Stimulated activated CD8-positive, alpha-beta memory T cell treated with anti-CD3 and anti-CD28 coated beads, Interleukin-2, amount 100 ng/mL, for 1 hour (primary cell): ENCODE measurements at places on chromosomes 5 and 9.

- no peak for DNase-seq
Observed at GRCh38 chr5:994272-994607, 14.4 kb upstream of the NKD2 start.

DNA sequence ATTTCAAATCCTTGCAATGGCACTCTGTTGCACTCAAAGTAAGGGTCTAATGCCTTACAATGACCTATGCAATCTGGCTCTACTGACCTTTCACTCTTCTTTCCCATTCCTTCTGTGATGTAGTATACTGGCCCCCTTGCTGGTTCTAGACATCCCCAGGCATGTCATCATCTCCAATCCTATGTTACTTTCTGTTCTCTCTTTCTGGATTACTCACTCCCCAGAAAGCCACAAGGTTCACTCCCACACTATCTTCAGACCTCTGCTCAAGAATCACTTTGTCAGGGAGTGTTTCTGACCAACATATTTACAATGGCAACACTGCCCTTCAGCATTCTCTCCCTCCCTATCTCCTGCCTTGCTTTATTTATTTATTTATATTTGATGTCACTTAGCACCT, 802.2 kb upstream of the WWC1 start:
- DNase-seq, result no peak

DNA sequence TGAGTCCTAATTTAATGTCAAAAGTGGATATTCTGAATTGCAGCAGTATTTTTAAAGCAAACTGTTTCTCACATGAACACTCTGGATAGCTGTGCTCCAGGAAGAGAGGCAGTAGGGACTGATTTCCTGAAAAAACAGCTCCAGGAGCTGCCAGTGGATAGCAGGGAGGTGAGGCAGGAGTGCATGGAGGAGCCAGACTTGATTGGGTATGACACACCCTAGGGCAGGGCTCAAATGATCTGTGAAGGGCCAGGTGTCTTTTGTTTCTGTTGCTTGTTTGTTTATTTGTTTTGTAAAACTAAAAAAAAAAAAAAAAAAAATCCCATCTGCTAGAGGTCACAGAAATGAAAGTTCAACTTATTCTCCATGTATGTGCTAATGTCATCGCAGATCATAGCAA, 83.4 kb downstream of the ADRB2 start:
- no peak for DNase-seq

DNA sequence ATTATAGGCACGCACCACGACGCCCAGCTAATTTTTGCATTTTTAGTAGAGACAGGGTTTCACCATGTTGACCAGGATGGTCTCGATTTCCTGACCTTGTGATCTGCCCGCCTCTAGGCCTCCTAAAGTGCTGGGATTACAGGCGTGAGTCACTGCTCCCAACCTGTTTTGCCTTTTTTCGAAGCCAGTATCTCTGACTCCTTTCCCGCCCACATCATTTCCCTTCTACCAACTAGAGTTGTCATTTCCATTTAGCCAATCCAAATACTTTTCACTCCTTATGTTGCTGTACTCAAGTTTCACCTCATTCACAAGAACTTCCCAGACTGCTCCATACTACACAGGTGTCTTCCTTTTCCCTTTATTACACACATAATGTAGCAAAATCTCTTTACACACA, 502.6 kb upstream of the CDH6 start:
- no peak for DNase-seq

- DNase-seq, result no peak
Observed at GRCh38 chr9:96680812-96681499, 25.8 kb upstream of the PRXL2C start.

GRCh38 chr5:149071756-149072155, 8.9 kb upstream of the SH3TC2 start:
- DNase-seq, result no peak

DNA sequence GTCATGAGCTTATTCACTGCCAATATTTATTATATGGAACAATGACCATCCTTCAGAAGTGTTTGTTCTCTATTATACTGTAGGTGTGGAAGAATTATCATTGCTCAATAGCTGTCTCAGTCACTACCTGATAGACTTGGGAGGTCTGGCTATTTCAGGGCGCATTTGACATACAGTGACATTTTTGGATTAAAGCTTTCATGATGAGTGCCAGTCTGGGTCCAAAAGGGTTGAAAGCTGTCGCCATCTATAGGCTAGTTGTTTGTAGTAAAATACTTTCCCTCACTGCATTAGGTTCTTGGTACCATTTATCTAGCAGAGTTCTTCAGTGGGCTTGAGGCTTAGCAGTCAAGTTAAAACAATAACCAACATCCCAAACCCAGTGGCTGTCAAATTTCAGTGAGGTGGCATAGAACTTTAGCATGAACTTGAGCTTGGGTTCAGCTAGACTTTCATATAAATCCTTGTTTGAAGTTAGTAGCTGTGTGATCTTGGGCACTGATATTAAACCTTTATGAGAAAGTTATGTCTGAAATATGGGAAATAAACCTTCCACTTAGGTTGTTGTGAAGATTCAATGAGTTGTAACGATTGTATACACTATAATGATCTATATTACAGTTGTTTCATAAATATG, 110.5 kb upstream of the CDKN2B start:
- DNase-seq, result no peak

- DNase-seq, result no peak
Observed at GRCh38 chr9:114109124-114109523, 10.0 kb upstream of the KIF12 start.

GRCh38 chr5:117411701-117412100, 837.1 kb upstream of the SEMA6A start:
- no peak for DNase-seq

DNA sequence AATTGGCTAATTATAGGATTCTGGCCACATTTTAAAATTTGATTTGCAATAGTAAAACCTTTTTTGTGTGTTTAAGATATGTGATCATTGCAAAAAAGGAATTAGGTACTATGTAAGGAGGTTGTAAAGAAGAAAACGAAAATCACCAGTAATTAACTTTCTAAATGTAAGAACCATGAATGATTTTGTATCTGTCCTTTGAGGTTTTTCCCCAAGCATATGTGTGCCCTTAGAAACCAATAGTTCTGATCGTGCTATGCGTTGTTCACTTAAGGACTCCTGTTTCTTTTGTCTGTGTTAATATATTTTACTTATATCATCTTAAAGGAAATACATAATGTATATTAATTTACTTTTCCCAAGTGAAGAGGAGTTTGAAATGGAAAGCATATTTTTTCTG, 410.2 kb downstream of the PSAT1 start:
- DNase-seq, result no peak

DNA sequence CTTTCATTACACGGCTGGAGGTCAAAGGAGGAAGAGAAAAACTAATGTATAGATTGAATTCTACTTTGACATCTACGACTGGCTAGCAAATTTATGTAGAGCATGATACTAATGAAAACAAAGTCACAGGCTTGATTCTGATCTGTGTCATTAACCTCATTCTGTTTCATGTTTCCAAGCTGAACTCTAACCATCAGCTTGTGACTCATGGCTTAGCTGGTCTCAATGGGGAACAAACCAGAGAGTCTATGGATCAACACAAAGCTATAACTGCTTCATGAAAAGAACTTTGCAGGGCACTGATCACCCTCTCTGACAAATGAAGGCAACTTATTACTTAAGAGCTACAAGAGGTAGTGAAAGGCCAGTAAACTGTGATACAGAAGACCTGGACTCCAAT, 23.6 kb upstream of the PDE4D start:
- no peak for DNase-seq

GRCh38 chr5:147949711-147950573, 43.6 kb upstream of the C5orf46 start:
- no peak for DNase-seq

GRCh38 chr5:16886793-16887345, 49.2 kb downstream of the MYO10 start:
- DNase-seq, result no peak

DNA sequence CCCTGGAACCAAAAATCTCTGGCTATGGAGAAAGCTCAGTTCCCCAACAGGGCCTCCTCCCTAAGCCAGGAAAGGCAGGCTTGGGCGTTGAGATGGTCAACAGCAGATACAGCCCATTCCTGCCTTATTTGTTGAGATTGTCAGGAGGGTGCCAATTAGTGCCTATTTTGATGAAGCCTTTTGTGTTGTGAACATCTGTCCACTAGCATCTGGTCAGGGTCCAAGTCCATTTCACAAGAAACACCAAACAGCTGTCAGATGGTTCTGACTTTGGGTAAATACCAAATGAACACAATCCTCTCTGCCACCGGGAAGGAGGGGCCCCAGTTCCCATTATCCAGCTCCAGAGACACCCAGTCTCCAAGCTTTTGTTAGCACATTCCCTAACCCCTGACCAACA, 19.9 kb downstream of the SEMA6A start:
- no peak for DNase-seq

- no peak for DNase-seq
Observed at GRCh38 chr5:165360366-165360765, 1854.9 kb downstream of the MAT2B start.

GRCh38 chr5:170343177-170343576, 45.6 kb upstream of the LCP2 start:
- DNase-seq, result no peak
